ENCODE measurements at places on chromosomes 4 and X.

- DNase-seq = no peak
Observed at GRCh38 chr4:40434126-40434687, 99.1 kb downstream of the CHRNA9 start.

DNA sequence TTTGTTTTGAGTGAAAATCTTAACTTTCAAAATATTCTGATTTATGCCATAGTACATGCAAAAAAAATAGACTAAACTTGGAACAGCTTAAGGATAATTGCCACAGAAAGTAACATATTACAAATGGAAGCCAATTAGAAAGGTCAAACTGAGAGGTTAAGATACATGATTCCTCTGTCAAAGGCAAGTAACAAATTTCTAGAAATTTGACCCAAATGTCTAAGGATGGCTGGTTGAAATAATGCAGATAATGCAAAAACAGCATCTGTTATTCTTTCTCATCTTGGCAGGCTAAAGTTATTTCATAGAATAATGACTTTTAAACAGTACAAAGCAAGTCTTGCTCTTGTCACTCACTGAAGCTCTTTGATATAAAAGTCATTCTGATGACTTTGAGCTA lies 10.5 kb downstream of the FGF5 start:
- no peak for DNase-seq

DNA sequence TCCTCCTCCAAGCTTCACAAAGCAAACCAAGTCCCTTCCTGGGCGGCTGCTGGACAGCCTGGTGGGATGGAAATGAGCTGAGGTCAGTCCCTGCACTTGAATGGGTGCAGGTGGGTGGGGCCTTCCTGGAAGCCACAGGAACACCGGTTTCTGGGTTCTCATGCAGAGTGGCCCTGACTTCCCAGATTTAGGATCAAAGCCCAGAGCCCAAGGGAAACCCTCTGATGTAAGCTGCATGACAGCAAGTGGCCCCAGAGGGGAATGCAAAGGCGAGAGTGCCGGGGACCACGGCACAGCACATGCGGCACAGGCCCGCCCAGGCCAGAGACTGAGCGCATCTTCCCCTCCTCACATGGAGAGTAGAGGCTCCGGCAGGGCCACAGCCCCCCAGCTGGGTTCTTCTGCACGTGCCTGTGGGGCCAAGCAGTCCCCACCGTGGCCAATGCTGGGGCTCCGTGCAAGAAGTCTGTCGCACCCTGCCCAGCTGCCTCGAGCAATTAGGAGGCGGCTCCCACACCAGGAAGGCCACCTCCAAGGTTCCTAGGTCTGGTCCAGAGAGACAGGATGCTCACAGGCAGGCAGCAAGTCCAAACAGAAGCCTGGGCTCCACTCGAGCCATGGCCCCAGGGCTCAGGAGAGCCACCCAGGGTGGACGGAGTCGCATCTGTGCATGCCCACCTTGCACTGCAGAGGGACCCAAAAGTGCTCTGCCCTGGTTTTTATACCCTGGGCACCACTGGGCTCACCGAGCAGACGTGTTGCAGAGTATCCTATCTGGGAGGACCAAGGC lies 83.0 kb downstream of the HTRA3 start:
- no peak for DNase-seq

DNA sequence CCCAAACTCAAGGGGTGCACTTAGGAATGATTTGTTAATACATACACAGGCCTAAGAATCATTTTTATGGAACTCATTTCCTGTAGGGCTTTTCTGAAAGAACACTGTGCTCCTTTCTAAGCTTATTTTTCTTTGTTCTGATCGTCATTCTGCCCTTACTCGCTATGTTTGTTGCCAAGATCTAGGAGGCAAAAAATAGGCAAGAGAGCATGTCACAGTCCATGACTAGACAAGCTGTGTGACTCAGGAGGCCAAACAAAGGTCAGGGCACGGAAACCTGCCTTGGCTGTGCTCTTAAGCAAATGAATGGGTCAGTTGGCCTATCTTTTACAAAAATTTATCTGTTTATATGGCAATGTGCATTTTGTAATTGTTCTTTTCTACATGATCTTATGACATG lies 42.5 kb upstream of the C1GALT1C1 start:
- DNase-seq = peak; percentile 90

- DNase-seq = no peak
Observed at GRCh38 chr4:81482326-81482725, 10.6 kb upstream of the RASGEF1B start.

DNA sequence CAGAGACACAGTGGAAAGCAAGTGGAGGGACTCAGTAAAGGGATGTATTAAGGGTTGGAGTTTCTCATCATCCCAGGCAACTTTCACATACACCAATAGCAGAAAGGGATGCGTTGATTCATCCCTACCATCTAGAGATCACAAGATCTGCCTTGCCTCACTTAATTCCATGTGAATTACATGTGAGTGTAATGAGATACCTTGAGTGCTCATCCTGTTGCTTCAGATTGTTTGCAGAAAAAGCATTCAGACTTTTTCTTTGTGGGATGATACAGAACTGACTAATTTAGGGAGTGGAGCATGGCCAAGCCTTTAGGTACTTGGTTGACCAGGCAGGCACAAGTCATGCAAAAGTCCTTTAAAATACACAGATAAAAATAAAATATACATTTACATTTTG lies 124.8 kb upstream of the SLIT2 start:
- peak; percentile 64 for DNase-seq

GRCh38 chr4:68152411-68152810 lies 22.7 kb upstream of the TMPRSS11F start:
- DNase-seq = no peak

DNA sequence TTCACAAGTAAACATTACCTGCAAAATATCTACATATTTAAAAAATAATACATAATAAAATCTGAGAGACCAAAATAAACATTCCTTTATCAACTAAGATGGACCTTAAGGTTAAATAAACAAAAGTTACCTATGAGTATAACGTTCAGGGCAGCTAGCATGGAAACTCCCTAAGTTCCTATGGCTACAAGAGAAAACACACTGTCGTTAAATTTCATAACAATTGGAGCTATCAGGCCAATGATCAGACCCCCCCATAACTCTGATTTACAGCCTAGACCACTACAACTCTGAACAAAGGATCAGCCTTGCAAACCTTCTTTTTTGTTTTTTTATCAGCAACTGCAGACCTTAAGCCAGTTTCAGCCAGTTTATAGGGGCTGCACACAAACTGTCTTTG lies 1418.4 kb downstream of the PCDH18 start:
- no peak for DNase-seq

- peak; percentile 100 for DNase-seq
Observed at GRCh38 chr4:26015133-26015651, 101.2 kb downstream of the SMIM20 start.

DNA sequence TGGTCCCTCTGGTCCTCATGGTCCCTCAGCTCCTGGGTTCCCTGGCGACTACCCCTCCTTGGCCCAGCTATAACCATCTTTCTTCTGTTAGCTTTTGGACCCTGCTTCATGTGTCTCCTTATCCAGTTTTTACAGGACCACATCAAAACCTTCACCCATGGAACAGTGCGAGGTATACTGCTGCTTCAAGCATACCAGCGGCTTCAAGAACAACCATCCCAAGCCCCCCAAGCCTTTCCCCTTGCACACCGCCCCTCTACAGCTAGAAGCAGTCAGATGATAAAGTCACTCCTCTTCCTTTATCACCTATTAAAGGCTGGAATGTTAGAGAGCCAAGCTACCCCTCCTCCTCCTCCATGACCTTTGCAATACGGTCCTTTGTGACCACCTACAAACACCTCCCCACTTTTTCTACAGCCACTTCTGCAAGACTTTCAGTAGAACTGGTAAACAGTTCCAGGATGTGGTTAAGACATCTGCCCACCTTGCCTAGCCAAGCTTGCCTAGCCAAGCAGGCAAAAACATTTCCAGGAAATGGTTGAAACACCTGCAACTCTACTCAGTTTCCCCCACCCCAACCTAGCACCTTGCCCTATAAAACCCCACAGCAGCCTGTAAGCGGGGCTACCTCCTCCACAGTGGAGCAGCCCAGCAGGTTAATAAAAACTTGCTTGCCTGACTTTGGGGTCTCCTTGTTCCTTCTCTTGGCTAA lies 125.7 kb downstream of the ZC4H2 start:
- DNase-seq = no peak

All from EH (cell line).